ENCODE measurements at places on chromosomes 3 and 15. TPM values are rescaled to one million over a fixed set of nuclear protein-coding genes. Genes with fewer than 3 reads are reported as not detected.

LRRN1 gene
- total RNA-seq = 7.7 TPM

PIF1 gene
- 15.1 TPM for total RNA-seq

SELENOS gene
- total RNA-seq = 61.8 TPM

PAK6 gene
- 0.17 TPM for total RNA-seq

ELP6 gene
- total RNA-seq = 31.0 TPM

ADGRG7 gene
- total RNA-seq = not detected

EHHADH gene
- total RNA-seq = 10.2 TPM

IL17RB gene
- not detected for total RNA-seq

DUOXA2 gene
- not detected for total RNA-seq

HIGD2B gene
- not detected for total RNA-seq

KNL1 gene
- 33.6 TPM for total RNA-seq

COL6A6 gene
- not detected for total RNA-seq

CACNA2D2 gene
- 0.22 TPM for total RNA-seq

OR5K2 gene
- total RNA-seq = not detected

MCF2L2 gene
- 0.22 TPM for total RNA-seq

NEK10 gene
- total RNA-seq = 8.4 TPM

CELSR3 gene
- 5.8 TPM for total RNA-seq

CPN2 gene
- total RNA-seq = not detected

CLDN11 gene
- not detected for total RNA-seq

FBXO40 gene
- total RNA-seq = not detected

ACAN gene
- total RNA-seq = not detected

VPS33B gene
- total RNA-seq = 7.6 TPM

ZNF660 gene
- total RNA-seq = not detected

FOXB1 gene
- not detected for total RNA-seq

GOLGA6A gene
- total RNA-seq = not detected

MAP6D1 gene
- total RNA-seq = 4.6 TPM

ENTPD3 gene
- not detected for total RNA-seq

ARNT2 gene
- total RNA-seq = 18.5 TPM

SPINK8 gene
- total RNA-seq = not detected

CD86 gene
- not detected for total RNA-seq

CD96 gene
- not detected for total RNA-seq

MITF gene
- total RNA-seq = 22.9 TPM

CIDEC gene
- total RNA-seq = not detected

SAMD7 gene
- total RNA-seq = not detected

ADAMTS17 gene
- total RNA-seq = not detected

GOLGA6L4 gene
- 0.81 TPM for total RNA-seq

STAB1 gene
- 0.12 TPM for total RNA-seq

GNAT1 gene
- not detected for total RNA-seq

KLHL25 gene
- total RNA-seq = 6.4 TPM

COPB2 gene
- 205 TPM for total RNA-seq

COL7A1 gene
- total RNA-seq = 128 TPM

SOX14 gene
- not detected for total RNA-seq

C2CD4A gene
- total RNA-seq = 0.26 TPM

GOLGA8T gene
- total RNA-seq = not detected

ANP32A gene
- 70.4 TPM for total RNA-seq

PAQR9 gene
- total RNA-seq = 0.07 TPM

CHRNA7 gene
- 0.10 TPM for total RNA-seq

SNRK gene
- 11.6 TPM for total RNA-seq

TRIM71 gene
- 0.05 TPM for total RNA-seq

Data from A172 (cell line).